ENCODE measurements at places on chromosomes 13 and 19.
A peak's percentile ranks its signal among the peaks of the same experiment; 100 is the strongest.

DNA sequence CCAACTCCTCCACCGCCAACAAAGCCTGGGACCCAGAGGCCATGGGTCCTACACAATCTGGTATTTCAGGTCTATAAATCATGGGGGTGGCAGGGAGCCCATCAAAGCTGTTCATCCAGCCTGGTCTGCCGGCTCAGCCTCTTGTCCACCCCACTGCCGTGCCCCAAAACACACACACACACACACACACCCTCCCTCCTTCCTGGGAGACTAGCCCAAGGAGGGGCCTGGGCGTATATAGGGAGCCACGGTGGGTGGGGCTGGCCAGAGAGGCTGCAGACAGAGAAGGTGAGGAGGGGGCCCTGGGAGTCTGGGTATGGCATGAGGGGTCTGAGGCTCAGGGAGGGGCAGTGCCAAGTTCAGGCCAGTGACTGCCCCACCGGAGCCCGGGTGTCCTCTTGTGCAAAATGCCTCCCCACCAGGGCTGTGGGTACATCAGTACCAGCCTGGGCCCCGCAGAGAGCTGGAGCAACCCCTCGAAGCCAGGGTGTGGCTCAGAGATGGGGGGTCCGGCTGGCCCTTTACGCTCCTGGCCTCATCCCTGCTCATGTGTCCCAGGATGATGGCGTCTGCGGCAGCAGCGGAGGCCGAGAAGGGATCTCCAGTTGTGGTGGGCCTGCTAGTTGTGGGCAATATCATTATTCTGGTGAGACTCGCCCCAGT lies at the start of gene UPK1A:
UPK1A (plus strand) TSS at position 267 of the 663 bp plus-strand sequence; CDS start at position 563, 296 bp downstream.
- DNase-seq = no peak

- peak; percentile 49 for DNase-seq
These were observed 4.0 kb downstream of the ERF start for GRCh38 chr19:42250666-42251531.

GRCh38 chr13:23639674-23640073 lies 69.5 kb downstream of the TNFRSF19 start:
- no peak for DNase-seq

GRCh38 chr19:5621311-5621944 lies 1.1 kb downstream of the SAFB2 start:
- DNase-seq = no peak

DNA sequence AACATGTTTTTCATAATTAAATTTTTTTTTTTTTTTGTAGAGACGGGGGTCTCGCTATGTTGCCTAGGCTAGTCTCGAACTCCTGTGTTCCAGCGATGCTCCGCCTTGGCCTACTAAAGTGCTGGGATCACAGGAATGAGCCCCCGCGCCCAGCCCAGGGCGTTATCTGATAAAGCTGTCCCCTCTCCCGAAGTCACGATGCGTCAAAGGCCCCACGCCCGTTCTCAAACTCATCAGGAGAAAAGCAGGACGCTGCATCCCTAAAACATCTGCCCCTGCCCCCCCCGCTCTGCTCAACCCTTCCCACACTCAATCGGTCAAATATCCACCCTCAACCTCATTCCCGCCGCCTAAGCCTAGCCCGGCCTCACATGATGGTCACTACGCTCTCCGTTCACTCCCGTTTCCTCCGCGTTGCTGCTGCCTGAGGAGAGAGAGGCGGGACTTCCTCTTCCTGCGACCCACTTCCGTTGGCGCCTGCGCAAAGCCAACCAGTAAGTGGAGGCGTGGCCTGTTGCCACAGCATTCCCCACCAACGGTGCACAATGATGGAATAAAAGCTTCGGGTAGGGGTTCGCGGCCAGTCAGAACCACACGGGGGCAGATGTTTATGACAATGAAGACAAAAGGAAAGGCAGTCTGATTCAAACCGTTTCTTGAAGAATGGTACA lies at the start of gene SNRPD2:
SNRPD2 (minus strand) TSS at position 438 of the 671 bp plus-strand sequence; CDS start at position 373, 65 bp downstream.
- peak; percentile 96 for DNase-seq

GRCh38 chr19:3785451-3785937 lies 687 bp downstream of the MATK start:
- peak; percentile 53 for DNase-seq

GRCh38 chr13:35733827-35734226 lies 257.3 kb upstream of the MAB21L1 start:
- no peak for DNase-seq

DNA sequence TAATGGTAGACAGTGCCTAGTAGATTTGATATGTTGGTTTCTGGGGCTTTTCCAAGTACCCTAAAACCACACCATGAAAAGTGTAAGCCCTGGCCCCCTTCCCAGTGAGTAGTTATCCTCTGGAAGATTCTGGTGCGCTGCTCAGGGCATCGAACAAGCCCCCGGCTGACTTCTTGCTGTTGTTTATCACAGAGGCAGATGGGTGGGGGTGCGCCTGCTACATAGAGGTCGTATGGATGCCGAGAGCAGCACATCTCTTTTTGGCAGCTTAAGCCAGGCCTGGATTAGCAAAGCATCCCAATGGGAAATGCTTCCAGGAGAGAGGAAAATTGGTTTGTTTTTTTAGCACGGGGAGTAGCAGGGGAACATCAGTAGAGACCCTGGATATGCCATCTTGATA lies 26.3 kb upstream of the SPATA13 start:
- DNase-seq = no peak

GRCh38 chr13:96734499-96734898 lies 259.8 kb downstream of the OXGR1 start:
- DNase-seq = no peak

DNA sequence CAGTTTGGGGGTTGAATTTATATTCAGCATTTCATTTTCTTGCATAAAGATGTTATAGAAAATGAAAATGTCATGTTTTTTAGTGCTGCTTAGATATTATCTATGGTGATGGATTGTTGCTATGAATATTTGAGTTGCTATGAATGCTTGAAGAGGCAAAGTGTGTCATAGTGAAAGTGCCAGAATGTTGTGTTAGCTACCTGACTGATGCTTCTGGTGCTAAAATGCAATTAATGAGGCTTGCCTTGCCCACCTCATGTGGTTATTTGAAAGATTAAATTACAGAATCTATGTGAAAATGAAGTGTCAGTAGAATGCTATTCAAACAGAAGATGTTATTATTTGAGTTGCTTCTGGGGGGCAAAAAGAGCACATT lies 62.7 kb upstream of the MYCBP2 start:
- DNase-seq = no peak

DNA sequence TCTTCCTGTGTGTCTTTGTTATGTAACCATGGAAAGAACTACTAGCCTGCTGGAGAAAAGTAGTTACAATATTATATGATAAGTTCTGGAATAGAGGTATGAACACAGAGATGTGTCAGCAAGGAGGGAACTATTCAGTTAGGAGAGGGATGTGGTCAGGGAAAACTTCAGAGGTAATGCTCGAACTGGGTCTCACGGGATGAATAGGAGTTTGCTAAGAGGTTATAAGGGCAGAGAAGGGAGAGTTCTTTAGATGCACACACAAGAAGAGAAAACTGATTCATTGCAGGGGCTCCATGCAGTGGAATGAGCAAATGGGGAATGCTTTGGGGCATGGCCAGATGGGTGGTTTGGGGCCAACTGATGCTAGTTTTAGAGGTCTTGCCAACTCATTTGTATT lies 46.0 kb upstream of the SIAH3 start:
- DNase-seq = no peak

GRCh38 chr19:41744850-41745249 lies 10.5 kb upstream of the CEACAM6 start:
- DNase-seq = no peak

GRCh38 chr13:59409211-59409610 lies 754.5 kb downstream of the DIAPH3 start:
- no peak for DNase-seq

DNA sequence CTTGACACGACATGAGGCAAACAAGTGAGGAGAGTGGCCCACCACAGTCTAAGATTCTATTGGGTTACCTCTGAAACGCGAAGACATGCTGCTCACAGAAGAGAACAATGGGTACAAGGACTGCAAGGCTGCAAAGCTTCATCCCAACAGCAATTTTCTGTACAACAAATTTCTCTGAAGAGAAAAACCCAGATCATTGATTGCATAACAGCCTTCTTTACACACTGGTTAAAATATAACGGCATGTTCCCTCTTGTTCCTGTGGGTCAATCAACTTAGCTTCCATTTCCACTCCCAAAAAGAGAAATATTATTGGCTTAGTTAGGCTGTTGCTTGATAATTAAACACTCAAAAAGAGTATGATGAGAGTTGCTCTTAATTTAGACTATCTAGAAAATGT lies at the start of gene CPB2:
CPB2 (minus strand) TSS at position 166 of the 400 bp plus-strand sequence; CDS start at position 142, 24 bp downstream.
- DNase-seq = no peak

DNA sequence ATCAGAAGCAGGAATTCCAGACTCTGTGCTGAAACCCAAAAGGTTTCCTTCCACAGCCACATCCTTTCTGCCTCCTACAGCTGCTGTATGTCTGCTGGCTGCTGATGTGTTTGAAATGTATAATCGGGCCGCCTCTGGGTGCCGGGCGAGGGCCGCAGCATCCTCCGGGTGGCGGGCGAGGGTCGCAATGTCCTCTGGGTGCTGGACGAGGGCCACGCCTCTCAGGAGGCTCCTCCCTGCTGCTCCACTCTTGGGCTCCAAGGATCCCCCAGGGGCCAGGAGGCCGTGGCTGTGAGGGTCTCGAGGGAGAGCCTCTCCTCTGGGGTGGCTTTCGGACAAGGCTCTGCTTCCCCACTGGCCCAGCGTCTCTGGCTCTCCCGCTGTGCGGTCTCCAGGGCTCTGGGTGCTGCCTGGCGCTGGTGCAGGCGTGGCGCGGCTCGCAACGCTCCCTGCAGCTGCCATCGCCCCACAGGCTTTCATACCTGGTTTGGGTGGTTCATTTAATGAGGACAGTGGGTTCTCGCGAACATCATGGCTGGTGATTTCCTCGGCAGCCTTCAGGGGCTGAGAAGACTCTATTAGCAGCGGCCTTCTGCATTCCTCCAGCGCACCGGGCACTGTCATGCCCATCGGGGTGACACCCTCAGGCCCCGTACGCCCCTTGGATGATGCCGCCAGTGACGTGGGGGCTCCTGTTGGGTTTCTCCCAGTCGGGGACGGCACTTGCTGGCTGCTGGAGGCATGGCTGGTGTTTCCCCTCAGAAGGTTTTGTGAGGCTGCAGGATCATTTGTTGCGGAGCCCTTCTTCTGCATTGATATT lies 41.8 kb upstream of the GRTP1 start:
- DNase-seq = no peak

DNA sequence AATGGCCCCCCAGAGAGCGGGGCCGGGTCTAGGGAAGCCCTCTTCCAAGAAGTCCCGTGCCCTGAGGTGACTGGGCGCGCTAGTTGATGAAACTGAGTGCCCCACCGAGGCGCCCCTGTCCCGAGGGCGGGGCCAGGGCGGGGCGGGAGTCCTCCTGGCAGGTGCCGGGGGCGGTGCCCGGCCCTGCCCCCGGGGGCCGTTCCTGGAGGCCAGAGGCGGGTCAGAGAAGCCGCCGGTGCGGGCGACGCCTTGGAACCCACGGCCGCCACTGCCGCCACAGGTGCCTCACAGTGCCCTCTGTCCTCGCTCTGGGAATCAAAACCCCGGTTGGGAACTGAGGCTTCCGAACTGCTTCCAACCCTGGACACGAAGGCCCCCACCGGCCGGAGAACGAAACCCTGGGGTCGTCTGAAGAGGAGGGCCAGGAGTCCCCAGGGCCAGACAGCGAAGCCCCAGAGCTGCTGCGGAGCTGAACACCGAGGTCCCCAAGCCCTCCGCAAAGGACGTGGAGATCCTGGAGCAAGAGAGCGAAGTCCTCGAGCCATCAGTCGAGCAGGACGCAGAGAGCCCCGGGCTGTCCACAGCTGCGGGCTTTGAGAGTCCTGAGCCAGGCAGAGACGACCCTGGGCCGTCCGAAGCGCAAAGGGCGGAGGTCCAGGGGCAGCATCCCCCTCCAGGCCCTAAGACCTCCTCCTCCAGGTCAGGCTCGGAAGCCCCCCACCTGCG lies at the start of gene MISP3:
MISP3 (plus strand) TSS at position 252 of the 726 bp plus-strand sequence. CDS start 524 bp downstream, outside the sequence.
- peak; percentile 71 for DNase-seq

DNA sequence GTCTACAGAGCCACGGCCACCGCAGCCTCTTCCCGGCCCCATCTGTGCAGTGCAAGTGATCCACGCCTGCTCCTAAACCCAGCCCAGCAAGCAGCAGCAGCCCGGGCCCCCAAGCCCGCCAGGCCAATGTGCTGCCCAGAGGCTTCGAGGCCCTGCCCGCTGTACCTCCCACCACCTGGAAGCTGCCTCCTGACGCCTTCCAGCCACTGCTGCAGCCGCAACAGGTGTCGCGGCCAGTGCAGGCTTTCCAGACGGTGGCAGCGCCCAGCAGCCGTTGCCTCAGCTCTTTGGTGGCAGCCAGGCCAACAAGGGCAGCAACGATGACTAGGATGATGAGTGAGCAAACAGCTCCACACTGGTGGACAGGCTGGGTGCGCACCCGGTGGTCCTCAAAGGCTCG lies 50.2 kb upstream of the TPM4 start:
- no peak for DNase-seq

- DNase-seq = no peak
These were observed 630 bp downstream of the SPPL2B start for GRCh38 chr19:2329149-2329478.

DNA sequence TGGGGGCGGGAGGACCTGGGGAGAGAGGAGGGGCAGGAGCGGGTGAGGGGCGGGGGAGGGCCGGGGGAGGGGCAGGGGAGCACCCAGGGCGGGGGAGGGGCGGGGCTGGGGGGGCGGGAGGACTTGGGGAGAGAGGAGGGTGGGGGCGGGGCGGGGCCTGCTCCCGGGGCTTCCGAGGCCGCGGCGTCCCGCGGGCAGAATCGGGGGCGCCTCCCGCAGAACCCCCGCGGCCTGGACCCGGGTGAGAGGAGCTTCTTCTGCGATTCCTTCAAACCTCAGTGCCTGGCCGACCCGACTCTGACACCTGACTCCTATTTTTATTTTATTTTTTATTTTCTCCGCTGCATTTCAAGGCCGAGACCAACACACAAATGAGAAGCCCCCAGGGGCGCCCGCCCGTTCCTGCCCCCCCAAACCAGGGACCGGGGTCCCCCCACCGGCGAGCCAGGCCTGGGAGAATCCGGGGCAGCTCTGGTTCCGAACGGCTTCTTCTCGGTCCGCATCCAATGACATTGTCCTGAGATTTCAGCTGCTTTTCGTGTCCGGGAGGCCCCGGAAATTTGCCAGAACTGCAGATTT lies 470 bp upstream of the GRTP1 start:
- DNase-seq = no peak

GRCh38 chr13:94692030-94692429 lies 20.3 kb downstream of the SOX21 start:
- no peak for DNase-seq

- DNase-seq = no peak
These were observed 5.9 kb upstream of the MLNR start for GRCh38 chr13:49213997-49214916.

DNA sequence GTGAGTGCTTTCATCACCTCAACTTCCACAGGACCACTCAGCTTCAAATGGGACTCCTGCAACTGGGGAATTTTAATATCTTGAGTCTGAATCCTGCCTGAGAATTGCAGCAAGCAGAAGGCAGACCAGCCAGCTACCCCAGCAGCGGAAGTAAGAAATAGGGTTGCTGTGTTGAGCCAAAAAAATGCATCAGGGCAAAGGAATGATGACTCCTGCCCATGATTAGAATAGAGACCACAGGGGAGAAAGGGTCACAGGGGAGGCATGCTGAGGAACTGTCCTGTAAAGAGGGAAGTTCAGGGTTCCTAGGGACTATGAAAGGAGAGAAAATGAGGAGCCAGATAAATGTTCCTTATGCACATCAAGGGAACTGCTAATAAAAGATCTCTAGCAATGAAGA lies 370.2 kb downstream of the KCTD12 start:
- DNase-seq = no peak
